ENCODE measurements at places on chromosomes 12 and 14.

DNA sequence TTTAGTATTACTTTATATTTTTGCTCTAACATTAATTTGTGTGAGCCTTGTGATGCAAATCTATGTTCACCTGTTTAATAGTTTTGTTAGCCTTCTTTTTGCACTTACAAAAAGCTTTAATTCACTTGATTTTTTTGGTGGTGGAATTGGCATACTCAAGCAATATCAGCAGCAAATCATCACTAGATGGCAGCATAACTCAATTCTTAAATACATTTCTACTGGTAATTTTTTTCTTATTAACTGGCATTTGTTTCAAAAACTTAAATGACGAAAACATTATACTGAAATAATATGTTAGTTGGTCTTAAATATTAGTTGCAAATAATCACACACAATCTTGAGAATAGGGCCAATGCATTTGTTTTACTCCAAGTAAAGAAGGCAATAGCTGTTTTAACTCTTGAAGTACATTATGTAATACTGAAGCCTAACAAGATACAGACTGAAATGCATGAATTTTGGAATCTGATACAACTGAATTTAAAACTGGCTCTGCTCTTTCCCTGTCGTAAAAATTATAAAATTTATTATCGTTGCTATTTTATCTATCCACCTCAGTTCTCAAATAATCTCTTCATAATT is 151.5 kb downstream of the ATXN7L3B start:
- DNase-seq = no peak

GRCh38 chr14:23347406-23348296 is 5.0 kb downstream of the SLC22A17 start:
- no peak for DNase-seq

- no peak for DNase-seq
Measured at GRCh38 chr14:99569725-99570543, 34.1 kb downstream of the CCDC85C start.

DNA sequence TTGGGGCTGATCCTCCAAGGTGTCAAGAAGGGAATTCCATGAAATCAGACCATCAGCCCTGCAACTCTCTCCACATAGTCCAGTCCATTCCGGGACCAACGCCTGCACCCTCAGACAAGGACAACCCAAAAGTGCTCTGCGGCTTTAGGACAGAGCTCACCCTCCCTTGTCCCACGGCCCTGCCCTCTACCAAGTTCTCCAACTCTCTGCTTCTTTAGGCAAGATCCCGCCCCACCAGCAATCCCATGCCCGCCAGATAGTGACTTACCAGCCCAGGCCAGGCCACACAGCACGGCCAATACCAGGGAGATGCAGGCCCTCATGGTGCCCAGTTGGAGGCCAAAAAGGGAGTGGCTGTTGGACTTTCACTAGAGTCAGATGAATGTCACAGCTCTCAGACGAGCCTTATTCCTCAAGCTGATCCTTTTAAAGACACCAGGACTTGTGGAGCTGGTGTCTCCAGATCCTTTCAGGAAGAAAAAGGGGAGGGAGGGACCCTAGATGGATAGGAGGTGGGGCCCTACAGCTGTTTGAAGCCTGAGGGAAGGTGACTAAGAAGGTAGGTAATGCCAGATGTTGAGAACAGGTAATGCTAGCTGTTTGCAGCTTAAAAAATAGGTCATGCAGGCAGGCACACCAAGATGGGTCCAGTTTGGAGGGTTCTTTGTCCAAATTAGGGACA is at the start of gene ENDOU:
TSS of gene ENDOU (minus strand) at position 400 of the 682 bp plus-strand sequence. CDS start at position 323, 77 bp downstream.
- DNase-seq = no peak

- no peak for DNase-seq
Measured at GRCh38 chr12:130803702-130804101, 35.3 kb downstream of the STX2 start.

DNA sequence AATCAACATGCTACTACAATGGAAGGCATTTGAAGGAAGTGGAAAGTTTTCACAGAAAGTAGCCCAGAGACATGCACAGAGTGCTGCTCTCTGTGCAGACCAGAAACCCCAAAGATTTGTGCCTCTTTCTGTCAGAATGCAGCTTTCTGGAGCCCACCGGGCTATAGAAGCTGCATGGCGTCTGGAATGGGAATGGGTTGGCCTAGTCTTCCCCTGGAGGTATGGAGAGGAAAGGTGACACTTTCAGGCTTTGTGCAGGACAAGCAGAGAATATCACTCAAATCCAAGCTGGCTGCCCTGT is 21.3 kb upstream of the ZFP36L1 start:
- DNase-seq = no peak

DNA sequence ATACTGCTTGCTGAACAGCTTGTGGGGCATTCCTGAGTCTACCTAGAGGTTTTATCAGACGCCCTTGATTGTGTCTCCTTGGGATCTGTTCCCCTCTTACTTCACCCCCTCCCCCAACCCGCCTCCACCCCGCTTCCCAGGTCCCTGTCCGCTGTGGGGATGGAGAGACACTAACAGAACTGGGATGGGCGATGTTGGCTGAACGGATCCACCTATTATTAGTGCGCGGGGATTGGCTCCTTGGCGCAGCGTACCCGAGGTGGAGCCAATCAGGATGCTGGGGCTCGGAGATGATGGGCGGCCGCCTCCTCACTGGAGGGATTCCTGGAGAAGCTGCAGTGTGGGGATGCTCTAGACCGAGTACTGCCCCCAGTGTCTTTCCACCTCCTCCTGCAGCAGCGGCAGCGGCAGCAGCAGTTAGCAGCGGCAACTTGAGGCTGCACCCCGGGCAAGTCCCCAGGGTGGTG is at the start of gene SYT1:
TSS of gene SYT1 (plus strand) at position 372 of the 467 bp plus-strand sequence.
- DNase-seq = peak; percentile 97

GRCh38 chr12:13278249-13278787 is 81.8 kb downstream of the EMP1 start:
- DNase-seq = peak; percentile 83

DNA sequence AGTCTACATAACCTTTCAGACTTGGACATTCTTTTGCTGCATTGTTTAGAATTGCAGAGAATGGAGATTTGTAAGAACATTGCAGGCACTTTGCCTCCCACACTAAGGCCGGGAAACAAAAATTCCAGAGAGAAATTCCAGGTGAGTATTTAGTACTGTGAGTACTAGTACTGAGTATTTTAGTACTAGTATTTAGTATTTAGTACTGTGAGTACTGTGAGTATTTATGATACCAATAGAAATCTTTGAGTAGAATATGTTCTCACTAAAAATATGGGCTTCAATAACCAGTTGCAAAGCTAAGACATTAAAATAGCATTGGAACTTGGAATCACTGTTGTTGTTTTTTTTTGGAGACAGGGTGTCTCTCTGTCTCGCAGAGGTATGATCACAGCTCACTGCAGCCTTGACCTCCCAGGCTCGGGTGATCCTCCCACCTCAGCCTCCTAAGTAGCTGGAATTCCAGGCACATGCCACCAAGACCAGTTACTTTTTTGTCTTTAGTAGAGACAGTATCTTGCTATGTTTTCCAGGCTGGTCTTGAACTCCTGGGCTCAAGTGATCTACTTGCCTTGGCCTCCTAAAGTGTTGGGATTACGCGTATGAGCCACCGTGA is 5.3 kb upstream of the HAUS4 start:
- no peak for DNase-seq

DNA sequence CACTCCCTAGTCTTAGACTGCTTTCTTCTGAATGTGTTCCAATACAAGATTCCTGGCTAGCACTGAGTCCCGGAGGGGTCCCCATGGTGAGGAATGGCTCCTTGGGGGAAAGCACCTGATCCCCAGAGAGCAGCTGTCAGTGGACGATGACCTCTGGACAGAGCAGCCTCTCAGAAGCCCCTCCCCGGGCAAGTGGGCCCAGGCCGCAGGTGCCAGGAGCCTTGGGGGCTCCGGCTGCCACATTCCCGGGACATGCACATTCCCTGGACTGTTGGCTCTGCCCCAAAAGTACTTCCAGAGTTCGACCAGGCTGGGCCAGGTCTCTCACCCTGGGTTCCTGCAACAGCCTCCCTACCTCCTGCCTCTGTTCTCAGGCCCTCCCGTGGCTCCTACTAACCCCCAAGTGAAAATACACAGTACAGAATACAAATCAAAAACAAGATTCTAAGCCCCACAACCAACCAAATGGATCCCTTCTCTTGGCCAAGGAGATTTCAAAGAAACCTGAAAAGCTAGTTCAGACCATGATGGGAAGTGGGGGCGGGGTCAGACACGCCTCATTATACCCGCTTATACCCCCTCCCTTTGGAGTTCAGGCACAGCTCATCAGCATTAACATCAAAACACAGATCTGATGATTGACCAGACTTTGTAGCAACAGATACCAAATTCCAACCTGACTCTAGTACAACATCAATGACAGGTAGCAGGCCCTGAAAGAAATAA is 23.3 kb upstream of the BTBD6 start:
- DNase-seq = peak; percentile 37

DNA sequence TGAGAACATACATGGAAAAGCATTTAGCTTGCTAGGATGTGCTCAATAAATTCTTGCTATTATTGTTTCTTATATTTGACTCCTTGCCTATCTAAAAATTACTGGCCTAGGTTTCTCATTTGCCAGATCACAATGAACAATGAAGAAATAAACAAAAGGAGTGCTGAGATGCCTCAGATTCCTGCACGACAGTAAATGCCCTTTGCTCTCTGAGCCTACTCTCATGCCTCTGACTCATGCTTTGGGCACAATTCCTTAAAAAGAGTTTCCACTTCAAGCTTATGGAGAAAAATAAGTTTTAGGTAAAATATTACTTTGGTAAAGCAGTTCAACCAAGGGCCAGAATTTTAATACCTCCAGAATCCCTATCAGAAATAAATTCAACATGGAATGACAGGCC is 30.9 kb downstream of the GRIN2B start:
- no peak for DNase-seq

GRCh38 chr12:111425655-111426054 is 19.9 kb downstream of the SH2B3 start:
- DNase-seq = no peak

DNA sequence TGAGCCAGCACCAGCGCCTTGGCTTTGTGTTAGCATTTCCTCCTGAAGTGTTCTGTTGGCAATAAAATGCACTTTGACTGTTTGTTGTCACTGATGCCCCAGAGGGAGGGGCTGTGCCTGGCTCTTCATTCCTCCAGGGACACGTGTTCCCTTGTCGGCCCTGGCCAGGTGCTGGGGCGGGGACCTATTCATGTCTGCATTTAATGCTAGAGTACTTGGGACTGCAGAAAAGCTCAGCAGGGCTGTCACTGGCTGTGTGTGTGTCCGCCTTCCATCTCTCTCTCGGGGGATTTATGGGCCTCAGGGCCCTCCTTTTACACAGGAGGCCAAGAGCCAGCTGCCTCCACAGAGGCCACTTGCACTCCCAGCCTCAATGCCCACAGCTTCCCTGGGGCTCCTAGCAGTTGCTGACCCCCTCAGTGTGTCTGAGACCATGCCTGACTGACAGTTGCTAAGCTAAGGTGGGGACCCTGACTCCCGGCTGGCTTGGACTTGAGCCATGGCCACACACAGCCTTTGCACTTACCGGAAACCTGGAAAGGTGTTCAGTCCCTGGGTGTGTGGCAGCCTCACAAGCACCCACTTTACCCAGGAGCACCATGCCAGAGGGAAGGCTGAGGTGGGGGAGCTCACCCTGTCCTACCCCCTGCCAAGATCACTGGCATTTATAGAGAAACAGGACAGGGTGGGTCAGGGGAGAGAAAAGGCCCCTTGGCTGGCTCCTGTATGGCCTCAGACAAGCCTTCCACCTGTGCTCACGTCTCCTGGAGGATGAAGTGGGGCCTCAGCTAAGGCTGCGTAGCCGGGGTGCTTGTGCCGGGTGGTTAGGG is 27.8 kb downstream of the HIP1R start:
- peak; percentile 26 for DNase-seq

DNA sequence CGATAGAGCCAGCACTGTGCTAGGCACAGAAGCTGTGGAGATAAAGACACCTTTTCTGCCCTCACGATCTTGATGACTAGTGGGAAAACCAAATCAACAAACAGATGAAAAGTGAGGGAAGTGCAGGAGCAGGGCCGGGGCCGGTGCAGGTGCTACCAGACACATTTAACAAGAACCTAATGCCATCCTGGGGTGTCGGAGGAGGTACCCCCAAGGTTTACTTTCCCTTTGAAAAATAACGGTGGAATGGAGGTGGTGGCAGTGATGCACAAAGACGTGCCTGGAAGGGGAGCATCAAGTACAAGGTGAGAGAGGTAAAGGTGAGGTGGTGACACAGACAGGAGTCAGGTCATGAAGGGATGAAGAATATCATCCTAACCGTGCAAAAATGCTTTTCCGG is 22.1 kb downstream of the SLC6A13 start:
- no peak for DNase-seq

- no peak for DNase-seq
Measured at GRCh38 chr12:56222531-56222895, 791 bp upstream of the RNF41 start.

DNA sequence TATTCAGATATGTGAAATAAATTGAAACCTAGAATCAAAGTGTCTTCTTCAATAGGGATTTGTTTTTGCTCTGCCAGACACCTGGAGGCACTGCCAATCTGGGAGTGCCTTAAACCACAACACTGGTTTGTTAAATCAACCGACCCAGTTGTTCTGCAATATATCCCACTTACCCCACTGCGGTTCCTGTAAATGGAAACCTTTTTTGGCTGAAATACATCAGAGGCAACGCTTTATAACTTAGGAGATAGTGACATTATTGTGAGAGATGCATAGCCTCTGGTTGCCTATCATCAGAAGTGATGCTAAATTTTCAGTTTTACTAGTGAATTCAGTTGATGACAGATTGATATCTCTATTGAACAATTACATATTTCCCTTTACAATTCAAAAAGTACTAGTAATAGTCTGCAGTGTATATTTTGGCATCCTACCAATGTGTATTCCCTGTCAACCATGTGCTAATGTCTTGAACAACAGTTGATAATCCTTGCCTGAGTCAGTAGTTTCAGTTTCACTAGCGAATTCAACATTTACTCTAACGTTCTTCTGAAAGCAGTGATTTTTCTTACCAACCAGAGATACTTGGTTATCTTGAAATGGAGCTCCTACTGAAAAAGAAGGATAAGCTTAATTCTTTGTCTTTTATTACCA is 30.5 kb downstream of the PPP2R5C start:
- DNase-seq = no peak

DNA sequence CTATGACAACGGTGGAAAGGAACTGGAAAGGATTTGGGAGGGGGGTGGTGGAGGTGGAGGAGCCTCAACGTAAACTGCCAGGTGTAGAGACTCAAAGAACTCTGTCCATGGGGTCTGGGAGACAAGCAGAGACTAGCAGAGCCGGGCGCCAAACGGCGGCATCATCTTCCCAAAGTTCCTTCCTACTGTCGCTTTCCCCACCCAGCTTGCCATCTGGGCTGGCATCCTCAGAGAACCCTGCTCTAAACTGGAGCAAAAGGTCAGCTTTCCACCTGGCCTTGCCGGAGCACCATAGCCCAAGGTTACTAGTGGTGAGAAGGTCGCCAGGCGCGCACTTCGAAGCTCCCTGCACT is 4.0 kb upstream of the IRF2BPL start:
- DNase-seq = no peak

GRCh38 chr12:39440101-39440500 is 2.8 kb downstream of the KIF21A start:
- DNase-seq = no peak

Measured in posterior cingulate gyrus (tissue), 11 donors.